ENCODE measurements at places on chromosomes 12 and 14.

GRCh38 chr12:6376079-6376869 lies 911 bp upstream of the SCNN1A start:
- DNase-seq = peak; percentile 78

DNA sequence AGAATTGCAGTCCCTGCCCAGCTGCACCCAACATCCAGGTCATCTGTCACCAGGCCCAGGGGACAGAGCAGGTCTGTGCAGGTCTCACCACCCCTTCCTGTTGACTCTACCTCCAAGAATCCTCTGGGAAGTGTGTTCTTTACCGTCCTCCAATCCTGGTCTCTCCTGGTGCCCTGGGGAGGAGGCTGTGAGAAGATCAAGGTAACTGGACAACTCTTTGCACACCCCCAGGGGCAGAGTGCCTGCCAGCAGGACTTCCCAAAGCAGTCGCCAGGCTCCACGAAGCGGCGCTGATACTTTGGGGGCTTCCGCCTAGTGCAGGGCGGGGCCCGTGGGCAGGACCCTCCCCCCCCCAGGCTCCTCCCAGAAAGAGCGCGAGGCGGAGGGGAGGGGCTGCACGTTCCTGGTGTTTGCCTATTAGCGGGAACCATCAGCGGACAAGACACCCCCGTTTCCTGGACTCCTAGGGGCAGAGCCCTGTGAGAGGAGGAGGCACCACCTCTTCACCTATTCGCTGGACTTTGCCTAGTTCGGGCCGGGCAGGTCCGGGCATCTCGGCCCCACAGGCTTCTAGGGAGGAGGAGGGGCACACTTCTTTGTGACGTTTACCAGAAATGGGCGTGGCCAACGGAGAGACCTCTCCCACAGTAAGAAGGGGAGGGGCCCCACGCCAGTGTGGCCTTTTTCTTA lies 918.0 kb downstream of the AACS start:
- peak; percentile 75 for DNase-seq

- DNase-seq = no peak
Measured at GRCh38 chr12:106267535-106267934, 19.7 kb upstream of the CKAP4 start.

GRCh38 chr12:104402630-104403029 lies 54.1 kb upstream of the CHST11 start:
- DNase-seq = no peak

DNA sequence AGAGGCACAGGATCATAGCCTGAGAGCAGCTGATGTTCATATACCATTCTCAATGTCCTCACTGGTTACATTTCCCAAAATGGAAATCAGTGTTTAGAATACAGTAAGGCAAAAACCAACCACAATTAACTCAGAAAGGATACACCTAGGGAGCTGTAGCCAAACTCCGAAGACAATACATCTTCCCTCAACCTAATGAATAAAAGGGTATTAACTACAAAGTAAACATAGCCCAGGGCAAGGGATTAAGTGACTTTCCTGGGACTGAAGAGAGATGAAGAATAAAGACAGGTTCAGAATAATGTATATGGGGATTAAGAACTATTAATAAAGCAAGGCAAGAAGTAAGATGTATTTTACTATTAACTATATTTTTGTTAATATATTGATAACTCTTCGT lies 79.5 kb downstream of the RPS29 start:
- no peak for DNase-seq

DNA sequence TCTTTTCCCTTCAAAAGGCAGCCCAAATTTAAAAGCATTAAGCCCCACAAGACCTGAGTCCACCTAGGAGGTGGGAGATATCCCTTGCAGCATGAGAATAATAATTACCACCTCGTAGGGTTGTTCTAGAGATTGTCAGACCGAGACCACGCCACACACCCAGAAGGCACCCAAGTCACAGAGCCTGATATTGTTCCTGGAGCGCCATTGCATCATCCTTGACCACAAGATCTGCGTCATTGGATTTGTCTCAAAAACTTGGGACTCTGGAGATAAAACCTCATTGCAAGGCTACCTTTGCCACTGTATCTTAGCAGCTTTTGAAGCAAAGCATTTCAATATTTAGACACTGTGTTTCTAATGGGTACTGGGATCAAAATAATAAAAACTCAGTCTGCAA lies 29.4 kb upstream of the PPP2R5C start:
- no peak for DNase-seq

DNA sequence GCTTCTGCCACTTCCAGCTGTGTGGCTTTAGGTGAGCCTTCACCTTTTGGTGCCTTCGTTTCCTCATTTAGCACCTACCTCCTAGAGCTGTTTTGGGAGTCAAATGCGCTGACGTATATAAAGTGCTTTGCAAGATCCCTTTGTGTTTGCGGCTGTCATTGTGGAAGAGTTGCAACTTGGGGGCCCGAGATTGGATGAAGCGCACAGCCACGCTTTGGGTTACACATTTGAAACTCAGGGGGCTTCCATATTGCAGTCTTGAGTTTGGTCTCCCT lies 636 bp upstream of the ARL6IP4 start:
- DNase-seq = no peak

GRCh38 chr14:47102472-47102871 lies 450.9 kb upstream of the RPL10L start:
- no peak for DNase-seq

DNA sequence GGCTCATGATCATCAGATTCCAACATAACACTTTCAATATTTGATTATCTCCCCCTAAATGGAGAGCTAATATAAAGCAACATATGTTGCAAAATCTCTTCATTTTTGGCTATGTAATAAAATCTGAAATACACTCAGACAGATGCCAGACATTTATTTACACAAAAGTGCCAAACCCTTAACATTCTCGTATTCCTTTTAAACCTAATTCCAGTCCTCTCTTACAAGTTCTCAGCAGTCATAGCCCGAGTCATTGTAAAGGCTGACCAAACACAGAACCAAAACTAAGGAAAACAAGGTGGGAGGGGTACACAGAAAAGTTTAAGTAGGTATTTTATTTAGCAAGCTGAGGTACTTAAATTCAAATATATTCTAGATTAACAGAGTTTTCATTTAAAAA lies 81.4 kb downstream of the LRP6 start:
- DNase-seq = no peak

DNA sequence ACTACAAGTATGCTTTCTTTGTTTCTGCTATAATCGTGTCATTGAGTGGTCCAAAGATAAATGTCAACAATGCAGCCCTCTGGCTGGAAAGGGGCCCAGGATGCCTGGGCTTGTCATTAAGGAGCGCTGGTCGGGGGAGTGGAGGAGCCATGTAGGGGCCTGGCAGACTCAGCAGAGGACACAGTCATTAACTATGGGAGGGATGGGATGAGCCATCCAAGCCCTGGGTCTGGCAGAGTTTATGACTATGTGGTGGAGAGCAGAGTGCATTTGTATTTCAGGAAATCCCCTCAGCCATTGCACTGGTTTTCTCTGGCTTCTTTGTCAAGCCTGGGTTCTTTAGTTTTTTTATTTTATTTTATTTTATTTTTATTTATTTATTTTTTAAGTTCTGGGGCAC lies 243.1 kb downstream of the C12orf75 start:
- DNase-seq = peak; percentile 65

DNA sequence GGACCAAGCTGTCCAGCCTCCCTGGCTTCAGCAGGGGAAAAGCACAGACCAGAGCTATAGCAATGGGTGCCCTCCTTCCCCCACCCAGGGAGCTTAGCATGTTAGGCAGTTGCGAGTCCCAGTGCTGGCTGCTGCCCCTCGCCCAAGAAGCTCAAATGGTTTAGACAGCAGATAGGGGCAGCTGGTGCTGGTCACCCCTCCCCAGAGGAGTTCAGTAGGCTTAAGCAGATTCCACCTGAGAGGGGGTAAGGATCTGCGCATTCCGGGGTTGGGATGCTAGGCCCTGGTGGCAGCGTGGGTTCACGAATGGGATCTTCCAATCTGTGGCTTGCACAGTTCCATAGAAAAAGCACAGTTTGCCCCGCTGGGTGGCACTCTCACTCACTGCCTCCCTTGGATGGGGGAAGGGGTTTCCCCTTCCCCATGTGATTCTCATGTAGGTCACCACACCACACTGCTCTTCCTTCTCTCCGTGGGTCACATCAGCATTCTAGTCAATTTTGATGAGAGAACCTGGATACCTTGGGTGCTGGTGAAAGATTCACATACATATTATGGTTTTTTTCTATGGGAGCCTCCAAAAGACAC lies 665.6 kb downstream of the C12orf50 start:
- no peak for DNase-seq

GRCh38 chr12:54394281-54394719 lies 9.8 kb upstream of the ZNF385A start:
- DNase-seq = peak; percentile 59
